ENCODE measurements at places on chromosomes 7 and 10. TPM values are rescaled to one million over a fixed set of nuclear protein-coding genes. Genes with fewer than 3 reads are reported as not detected.

Gene RNF133
- total RNA-seq: not detected

Gene KCNIP2
- total RNA-seq: 0.51 TPM

Gene PPP1R9A
- 11.8 TPM for total RNA-seq

Gene IDI2
- not detected for total RNA-seq

Gene INA
- 2.9 TPM for total RNA-seq

Gene LRRC4
- total RNA-seq: 1.0 TPM

Gene POLR2J2
- total RNA-seq: 0.33 TPM

Gene CUL2
- total RNA-seq: 14.2 TPM

Gene GTPBP4
- 13.8 TPM for total RNA-seq

Gene ATRNL1
- 26.1 TPM for total RNA-seq

Gene PRKCQ
- total RNA-seq: 0.65 TPM
